Stimulated activated CD8-positive, alpha-beta memory T cell treated with anti-CD3 and anti-CD28 coated beads, Interleukin-2, amount 100 ng/mL, for 1 hour (primary cell): ENCODE measurements at places on chromosomes 6 and 20.

GRCh38 chr6:56437171-56437900 is 190.0 kb upstream of the COL21A1 start:
- no peak for DNase-seq

DNA sequence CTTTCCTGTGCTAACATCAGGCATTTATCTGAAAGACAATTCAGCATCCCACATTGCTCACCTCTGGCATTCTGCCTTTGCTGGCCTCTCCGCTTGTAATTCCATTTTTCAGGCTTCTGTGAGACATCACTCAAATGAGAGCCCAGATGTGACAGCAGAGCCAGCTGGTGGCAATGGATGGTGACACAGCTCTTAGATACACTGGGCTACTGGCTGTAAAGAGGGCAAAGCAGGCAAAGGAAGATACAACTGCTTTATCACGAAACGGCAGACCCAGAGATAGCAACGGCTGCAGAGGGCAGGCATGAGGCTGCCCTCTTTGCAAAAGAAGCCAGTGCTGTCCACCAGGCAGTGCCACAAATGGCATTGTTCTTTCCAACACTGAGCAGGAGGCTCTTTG is 329.8 kb downstream of the KIF16B start:
- no peak for DNase-seq

DNA sequence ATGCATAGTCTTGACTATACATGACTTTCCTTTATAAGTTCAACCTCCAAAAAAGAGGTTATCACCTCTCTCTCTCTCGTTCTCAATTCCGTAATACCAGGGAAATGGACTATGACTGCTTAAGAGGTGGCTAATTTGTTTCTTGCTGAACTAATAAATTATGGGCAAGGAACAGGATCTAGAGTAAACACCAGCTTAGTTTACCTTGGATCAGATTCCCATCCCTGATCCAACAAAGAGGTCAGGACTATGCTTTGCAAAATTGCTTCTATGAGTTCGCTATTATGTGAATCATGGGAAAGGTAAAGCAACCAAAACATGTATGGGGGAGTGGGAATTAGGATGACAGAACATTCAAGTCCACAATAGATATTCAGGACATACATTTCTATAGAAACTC is 630.7 kb downstream of the HACE1 start:
- DNase-seq: no peak

- no peak for DNase-seq
Observed at GRCh38 chr20:23159947-23160318, 73.8 kb upstream of the CD93 start.

DNA sequence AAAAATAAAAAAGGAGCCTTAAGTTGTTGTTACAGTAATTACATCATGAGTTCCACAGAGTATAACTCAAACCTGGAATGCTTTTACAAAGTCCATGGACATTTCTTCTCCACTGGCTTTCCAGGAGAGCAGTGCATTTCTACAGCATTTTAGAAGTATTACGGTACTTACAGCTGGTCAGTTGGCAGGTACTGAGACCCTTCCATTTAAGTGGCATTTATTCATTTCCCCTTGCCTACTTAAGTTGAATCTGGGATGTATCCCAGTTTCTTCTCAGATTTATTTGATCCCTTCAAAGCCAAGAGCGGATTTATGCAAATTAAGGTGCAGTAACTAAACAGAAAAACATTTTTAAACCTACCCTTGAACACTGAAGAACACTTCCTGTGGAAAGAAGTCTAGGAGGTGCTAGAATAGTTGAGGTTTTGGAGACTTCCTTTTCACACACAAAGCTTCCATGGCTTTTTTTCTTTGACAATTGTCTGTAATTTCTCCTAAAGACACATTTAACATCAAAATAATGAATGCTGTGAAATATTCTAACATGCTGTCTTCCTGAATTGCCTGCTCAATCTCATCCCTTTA is 3.4 kb downstream of the PRDM13 start:
- no peak for DNase-seq
